GM12864 (cell line): ENCODE measurements at places on chromosomes 11 and 22.

DNA sequence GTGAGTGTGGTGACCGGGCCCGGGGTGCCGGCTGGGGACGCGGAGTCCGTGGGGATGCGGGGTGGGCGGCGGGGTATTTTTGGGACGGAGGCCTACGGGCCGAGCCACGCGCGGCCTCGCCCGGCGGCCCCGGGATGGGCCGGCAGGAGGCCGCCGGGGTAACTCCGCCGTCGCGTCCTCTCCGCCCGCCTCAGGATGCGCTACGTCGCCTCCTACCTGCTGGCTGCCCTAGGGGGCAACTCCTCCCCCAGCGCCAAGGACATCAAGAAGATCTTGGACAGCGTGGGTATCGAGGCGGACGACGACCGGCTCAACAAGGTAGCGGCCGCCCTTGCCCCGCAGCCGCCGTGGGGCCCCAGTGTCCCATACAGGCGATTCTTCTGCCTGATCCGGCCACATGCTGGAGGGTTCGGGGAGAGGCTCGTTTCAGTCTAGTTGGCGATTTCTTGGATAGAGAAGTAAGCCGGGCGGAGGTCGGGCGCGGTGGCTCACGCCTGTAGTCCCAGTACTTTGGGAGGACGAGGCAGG, 337 bp downstream of the RPLP2 start:
- DNase-seq = no peak

DNA sequence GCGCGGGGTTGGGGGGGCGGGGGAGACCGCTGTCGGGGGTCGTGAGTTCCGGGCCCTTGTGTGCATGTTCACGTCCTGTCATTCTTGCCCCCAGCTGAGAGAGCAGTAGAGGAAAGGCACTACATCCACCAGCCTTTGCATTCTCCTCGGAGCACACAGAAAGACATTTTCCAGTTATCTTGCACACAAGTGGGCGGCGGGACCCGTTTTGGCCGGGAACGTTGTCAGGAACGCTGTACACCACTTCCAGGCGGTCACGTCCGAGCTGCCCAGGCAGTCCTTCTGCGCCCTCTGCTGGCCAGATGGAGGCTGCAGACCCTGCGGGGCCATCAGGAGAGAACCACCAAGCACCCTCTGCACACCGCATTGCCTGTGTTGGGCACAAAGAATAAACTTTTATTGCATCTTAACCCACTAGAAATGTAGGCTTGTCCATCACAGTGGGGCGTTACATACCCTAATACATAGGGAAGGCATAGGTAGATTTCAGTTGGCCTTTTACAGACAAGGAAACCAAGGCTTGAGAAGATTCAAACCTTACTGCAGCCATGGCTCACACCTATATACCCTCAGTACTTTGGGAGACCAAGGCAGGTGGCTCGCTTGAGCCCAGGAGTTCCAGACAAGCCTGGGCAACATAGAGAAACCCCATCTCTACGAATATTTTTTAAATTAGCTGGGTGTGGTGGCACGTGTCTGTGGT, 2.8 kb upstream of the CDKN1C start:
- DNase-seq = no peak

- no peak for DNase-seq
Measured at GRCh38 chr11:8025816-8026215, 38.7 kb downstream of the EIF3F start.

GRCh38 chr11:91698845-91699244, 525.8 kb upstream of the FAT3 start:
- DNase-seq = no peak

DNA sequence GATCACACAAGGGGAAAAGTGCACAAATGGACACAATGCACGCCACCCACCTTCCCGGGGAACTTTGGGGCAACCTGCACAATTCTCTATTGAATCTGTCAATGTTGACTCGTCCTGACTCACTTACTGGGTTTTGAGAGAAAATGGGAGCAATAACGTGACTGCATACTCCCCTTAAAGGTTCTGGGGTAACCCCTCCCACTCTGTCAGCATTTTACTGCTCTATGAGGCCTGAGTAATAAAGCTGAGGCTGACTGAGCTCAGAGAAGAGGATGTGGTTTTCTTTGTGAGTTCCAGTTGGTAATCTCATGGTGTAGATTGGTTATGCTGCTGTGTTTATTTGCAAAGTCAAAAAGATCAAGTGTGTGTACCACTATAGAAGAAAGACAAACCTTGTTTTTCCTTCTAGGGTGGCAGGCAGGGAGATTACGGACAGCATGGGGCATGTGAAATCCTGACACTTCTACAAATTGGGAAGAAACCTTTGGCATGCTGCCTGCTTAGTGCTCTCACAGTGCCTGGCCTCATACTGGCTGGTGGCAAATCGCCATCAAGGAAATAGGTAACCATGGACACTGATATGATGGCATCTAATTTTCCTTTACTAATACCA, 16.1 kb upstream of the APOA1 start:
- peak; percentile 72 for DNase-seq

- DNase-seq = no peak
Measured at GRCh38 chr11:76835928-76836612, 24.6 kb upstream of the ACER3 start.

DNA sequence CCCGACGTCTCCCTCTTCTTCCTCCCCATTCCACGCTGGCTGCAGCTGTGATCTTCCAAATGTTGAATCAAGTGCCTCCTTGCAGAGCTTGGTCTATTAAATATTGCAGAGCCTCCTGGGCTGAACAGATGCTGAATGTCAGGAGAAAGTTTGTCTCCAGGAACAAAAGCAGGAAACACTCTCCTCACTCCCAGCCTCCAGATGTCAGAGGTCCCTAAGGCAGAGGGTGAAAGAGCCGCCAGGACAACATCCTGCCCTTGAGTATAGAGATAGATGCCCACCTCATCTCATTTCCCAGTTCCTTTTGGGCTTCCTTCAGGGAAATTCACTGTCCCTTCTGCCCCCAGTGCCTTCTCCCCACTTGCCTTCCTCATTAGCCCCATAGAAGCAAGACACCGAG, 40.8 kb upstream of the IGSF9B start:
- DNase-seq = no peak

- DNase-seq = no peak
Measured at GRCh38 chr11:35548925-35549561, 23.6 kb upstream of the PAMR1 start.

- no peak for DNase-seq
Measured at GRCh38 chr22:21762712-21763581, 27.4 kb upstream of the YPEL1 start.

DNA sequence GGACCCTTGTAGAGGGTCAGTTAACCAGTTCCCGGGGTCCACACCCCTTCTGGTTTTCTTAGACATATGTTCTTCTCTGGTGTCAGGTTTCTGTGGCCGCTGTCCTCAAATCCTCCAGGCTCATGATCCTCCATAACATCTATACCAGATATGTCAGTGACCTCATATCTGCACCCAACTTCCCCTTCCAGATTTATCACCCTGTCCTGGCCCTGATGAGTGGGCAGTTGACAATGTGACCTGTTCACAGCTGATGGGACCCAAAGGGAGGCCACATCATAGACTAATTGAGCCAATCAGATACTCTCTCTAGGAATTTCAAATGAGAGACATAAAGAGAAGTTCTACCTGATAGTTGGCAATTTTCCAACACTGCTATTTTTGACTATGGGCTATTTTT, 5.1 kb downstream of the DKK3 start:
- no peak for DNase-seq

DNA sequence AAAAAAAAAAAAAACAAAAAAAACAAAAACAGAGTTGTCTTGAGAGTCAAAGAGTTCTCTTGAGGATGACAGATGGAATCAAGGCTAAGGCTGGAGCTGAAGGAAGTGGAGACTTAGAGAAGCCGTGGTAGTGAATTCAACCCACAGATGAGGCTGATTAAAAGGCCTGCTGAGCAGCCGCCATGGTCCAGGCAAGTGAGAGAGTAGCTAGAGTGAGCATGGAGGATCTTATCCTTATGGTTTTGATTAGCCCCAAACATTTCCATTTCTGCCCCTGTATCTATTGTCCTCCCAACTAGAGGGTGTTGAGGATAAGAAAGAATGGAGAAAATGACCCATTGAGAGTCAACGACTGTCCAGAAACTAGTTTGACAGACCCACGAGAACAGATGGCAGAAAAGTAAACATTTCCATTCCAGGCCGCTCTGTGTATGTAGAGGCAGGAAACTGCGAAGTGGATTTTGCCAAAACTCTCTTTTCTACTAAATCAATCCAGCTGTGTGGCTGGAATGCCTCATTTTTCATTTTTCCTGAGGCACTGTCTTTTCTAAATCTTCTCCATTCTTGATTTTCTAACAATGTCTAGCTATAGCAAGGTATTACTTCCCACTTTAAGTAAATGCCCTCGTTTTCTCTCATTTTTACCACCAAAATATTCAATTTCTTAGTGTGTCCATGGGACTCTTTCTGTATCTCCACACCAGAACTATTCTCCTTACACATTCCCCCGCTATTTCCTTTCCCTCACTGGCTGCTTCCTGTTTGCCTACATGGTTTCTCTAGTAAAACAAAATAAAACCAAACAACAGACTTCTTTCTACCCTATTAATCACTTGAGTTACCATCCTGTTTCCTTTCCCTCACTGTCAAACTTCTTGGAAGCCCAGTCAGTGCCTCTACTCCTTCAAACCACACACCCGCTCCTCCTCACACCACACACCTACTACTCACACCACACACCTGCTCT, 5.4 kb upstream of the MMP8 start:
- no peak for DNase-seq

- no peak for DNase-seq
Measured at GRCh38 chr11:12785901-12786300, 111.7 kb downstream of the TEAD1 start.

GRCh38 chr11:117715801-117716200, 81.2 kb downstream of the DSCAML1 start:
- no peak for DNase-seq

GRCh38 chr22:28443526-28443876, 236.1 kb downstream of the TTC28 start:
- DNase-seq = no peak

DNA sequence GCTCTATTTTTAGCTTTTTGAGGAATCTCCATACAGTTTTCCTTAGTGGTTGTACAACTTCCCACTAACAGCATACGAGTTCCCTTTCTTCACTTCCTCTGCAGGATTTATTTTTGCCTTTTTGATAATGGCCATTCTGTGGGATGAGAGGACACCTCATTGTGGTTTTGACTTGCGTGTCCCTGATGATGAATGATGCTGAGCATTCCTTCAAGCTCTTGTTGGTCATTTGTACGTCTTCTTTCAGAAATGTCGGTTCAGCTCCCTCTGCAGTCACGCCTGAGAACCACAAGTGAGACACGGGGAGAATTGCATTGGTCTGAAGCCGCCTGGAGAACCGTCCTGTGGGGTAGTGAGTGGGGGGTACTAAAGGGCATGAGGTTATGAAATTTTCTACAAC, 2.0 kb upstream of the KRTAP5-10 start:
- no peak for DNase-seq

- DNase-seq = no peak
Measured at GRCh38 chr22:48647606-48648515, 1179.8 kb downstream of the BRD1 start.

GRCh38 chr11:23497040-23497439, 636.8 kb upstream of the CCDC179 start:
- DNase-seq = no peak

- no peak for DNase-seq
Measured at GRCh38 chr11:6602096-6602940, 1.1 kb downstream of the RRP8 start.

- no peak for DNase-seq
Measured at GRCh38 chr22:49826603-49827270, 936 bp downstream of the BRD1 start.

GRCh38 chr22:42194104-42194851, 63.7 kb upstream of the CYP2D6 start:
- DNase-seq = no peak

DNA sequence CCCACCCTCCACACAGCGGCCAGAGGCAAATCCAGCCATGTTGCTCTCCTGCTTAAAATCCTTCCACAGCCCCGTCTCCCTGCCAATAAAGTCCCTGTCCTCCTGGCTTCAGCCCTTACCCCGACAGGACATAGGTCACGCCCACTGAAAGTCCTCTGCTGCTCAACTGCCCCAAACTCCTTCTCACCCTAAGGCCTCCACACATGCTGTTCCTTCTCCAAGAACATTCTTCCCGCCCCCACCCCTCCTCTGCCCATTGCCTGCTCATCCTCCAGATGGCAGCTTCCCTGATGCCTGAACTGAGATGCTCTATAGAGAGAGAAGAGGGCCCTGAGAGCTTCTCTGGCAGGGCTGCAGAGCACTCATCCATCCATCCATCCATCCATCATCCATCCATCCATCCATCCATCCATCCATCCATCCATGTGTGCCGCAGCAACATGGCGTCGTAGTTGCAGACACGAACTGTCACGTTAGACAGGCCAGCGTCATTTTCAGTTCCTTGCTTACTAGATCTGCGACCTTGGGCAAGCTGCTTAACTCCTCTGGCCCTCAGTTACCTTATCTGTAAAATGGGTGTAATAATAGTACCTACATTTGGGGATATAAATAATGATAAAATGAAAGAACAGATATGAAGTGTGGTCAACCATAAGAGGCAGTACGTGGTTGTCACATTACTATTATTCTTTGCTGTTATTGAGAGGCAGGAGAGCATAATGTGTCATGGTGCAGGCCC, 9.4 kb downstream of the NPTXR start:
- DNase-seq = no peak

DNA sequence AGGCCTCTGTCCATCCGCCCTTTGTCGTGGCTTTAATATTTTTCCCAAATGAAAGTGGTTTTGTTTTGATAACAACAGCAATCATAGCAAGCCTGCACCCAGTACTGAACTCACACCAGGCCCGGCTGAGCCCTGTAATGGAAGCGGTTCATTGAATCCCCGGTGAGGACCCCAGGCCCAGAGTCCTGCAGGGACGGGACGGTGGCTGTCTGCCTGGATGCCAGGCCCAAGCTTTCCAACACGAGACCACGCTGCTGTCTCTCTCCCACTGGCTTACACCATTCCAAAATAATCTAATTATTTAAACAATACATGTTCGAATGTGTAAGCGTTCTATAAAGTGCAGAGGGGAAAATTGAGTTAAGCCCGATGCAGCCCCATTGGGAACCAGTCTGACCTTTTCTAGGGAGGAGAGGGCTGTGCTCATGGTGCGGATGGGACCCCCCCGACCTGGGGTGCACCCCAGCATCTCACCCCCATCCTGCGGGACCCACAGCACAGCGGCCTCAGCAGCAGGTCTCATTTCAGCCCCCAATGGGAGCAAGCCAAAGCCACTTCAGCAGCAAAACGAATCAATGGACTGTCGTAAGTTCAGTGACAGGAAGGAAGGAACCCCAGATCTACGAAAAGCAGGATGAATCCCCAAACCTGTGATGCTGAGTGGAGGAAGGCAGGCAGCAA, 1046.9 kb downstream of the BRD1 start:
- no peak for DNase-seq

DNA sequence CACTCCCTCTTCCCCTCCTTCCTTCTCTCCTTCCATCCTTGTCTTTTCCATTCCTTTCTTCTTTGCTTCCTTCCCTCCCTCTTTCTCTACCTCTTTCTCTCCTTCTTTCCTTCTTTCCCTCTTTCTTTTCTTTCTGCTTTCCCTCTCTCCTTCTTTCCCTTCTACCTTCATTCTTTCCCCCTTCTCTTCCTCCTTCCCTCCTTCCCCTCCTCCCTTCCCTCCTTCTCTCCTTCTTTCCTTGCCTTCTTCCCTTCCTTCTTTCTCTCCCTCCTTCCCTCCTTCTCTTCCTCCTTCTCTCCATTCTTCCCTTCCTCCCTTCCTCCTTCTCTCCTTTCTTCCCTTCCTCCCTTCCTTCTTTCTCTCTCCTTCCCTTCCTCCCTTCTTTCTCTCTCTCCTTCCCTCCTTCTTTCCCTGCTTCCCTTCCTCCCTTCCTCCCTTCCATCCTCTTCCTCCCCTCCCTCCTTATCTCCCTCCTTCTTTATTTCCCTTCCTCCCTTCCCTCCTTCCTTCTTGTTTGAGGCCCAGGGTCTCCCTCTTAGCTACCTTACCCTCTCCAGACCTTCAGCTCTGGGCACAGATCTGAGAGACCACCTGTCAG, 77.0 kb downstream of the BUD13 start:
- DNase-seq = no peak
